CD4-positive, alpha-beta T cell treated with Interleukin-4 for 4 hours (primary cell): ENCODE measurements at places on chromosomes 12 and 14.

- peak; percentile 75 for DNase-seq
Observed at GRCh38 chr12:121773011-121773777, 20.3 kb downstream of the RHOF start.

DNA sequence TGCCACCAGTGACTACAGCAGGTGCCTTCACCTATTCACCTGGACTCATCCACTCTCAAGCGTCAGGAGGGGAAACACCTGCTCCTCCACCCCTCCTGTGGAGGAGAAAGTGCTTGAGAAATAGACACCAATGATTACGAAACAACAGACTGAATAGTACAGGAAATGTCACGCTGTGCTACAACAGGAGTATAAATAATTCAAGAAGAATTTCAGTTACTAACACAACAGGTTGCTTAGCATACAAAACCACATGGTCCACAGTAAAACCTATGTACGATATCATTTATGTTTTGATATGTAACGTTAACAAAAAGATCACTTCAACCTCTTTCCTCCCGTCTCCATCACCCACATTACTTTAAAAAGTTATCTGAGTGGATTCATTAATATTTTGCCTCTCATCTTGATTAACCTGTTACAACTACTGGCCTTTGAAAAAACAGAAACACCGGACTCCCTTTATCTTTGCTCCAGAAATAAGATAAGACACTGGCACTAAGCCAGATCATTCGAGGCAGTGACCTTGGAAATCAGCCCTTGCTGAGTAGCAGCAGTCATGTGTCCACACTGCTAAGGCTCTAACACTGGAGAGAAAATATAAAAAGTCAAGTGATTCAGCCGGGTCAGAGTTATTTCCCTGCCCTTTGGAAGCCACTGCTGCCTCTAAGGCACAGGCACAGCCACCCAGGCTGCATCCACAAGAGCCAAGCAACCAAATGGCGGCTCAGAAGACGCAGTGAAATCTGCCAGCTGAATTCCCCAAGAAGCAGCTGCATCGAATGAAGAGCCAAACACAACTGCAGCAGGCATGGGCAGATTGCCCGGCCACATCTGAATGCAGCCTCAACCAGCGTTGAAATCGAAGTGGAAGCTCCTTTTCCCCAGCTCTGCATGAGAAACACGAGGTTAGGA lies 40.9 kb downstream of the NT5DC3 start:
- DNase-seq = no peak

DNA sequence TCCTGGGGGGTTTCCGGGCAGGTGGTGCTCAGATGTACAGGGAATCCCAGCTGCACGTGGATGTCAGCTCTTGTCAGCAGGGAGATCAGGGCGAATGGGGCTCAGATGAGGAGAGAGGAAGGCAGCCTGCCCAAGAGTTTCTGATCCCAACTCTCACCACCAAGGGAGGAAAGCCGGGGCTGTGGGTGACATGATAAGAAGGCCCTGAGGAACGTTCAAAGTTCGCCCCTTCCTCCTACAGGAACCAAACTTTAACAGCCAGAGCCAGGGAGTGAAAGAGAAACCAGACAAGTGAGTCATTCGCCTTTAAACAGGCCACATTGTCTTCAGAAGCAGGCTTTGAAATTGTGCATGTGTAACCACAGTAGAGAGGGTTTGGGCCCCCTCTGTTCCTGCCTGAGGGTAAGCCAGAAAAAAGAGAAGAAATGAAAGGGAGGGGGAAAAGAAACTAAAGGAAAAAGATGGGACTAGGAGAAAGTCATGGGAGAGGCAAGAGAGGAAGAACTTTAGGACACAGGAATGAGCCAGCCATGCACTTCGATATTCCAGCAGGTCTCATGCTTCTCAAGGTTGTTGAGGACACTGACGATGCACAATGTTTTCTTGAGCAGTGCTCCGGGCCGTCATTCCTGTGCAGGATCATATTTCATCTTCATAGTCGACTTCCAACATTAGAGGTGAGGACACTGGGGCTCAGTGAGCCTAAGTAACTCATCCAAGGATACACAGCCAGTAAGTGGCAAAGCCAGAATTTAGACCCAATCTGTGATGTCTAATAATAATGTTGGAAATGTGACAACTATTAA lies 691.4 kb upstream of the TBX3 start:
- no peak for DNase-seq

- DNase-seq = no peak
Observed at GRCh38 chr12:115455268-115455681, 771.3 kb upstream of the TBX3 start.

DNA sequence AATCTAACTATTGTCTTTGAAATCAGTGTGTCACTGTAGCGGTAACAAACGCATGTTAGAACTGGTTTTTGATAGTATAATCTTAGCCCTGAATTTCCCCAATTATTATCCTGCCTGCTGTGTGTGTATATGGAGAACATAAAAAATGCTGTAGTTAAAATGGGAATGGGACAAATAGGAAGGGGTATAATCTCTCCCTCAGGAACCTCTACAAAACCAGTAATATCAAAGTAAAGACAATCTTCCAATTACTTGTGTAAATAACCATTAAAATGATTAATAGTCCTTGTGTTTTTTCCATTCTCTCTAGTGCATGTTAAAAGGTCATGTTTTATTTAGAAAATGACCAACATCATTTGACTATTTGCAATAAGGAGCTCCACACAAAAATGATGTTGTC lies 200.1 kb upstream of the TMTC1 start:
- DNase-seq = no peak

DNA sequence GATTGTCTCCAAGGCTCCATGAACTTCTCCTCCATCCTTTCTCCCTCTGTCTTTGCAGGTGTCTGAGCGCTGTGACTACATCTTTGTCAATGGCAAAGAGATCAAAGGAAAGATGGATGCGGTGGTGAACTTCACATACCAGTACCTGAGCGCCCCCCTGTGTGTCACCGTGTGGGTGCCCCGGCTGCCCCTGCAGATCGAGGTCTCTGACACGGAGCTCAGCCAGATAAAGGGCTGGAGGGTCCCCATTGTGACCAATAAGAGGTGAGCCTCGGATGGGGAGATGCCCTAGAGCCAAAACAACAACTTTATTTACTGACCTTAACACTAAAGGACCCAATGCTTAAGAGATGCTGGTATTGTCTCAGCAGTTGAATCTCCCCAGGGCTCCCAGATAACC lies 130.0 kb downstream of the SLC15A4 start:
- DNase-seq = no peak

- no peak for DNase-seq
Observed at GRCh38 chr12:56878010-56878339, 56.2 kb downstream of the SDR9C7 start.

DNA sequence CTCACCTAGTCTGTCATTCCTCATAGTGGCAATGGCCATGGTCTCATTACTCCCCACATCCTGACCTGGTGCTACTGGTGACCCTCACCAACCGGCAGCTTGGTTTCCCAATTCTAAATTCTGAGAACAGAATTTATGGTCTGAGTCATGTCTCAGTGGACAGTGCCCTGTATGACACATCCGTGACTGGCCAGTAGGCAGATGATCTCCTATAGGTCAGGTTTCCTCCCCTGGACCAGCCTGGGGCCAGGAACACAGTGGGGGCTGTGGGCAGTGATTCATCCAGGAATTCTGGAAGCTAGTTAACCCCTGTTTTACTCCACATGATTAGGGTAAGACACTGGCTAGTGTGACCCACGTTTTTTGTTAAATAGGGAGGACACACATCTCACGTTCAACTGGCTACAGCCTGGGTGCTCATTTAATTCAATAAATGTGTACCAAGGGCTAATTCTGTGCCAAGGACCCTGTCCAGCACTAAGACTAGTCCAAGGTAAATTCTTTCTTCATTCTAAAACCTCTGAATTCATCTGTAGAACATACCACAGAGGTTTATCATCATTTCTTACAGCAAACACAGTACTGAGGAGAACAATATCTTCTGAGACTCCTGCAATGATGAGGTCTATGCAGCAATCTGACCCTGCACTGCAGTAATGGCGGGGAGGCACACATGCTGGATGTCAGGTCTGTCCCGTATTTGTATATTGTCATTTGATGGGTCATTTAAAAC lies 249.6 kb upstream of the TBX3 start:
- no peak for DNase-seq

GRCh38 chr12:122312926-122313325 lies 46.6 kb upstream of the VPS33A start:
- DNase-seq = no peak

DNA sequence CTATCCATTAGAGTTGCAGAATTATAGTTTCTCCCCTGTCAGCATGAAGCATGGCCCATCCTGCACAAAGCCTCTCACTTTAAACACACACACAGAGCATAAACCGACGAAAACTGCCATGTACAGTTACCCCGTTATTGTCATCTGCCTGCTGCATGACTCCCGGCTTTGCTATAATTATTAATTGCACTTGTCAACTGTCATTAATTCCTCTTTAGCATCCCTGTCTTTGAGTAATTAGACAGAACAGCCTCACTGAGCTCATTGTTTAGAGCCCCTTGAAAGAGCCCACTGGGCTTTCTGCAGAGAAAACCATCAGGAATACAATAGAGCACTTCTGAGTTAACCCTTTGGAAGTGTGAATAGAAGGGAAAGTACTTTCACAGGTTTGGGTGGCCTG lies 307.2 kb upstream of the SOX5 start:
- no peak for DNase-seq

- peak; percentile 46 for DNase-seq
Observed at GRCh38 chr12:22684140-22685118, 59.5 kb downstream of the ETNK1 start.

DNA sequence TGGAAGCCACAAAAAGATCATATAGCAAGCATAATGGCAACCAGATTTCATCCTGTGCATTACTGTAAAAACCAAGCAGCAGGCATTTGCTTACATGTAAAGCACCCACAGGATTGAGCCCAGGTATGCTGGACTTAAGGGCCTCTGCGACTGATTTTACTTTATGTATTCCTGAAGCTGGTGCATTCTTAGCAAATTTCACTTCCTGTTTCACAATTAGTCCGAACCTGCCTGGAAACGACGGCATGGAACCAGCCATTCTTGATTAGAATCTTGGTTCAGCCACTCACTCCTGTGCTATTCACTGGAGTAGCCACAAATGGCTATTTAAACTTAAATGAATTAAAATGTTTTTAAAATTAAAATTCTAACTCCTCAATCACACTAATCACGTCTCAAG lies 239.2 kb downstream of the NUAK1 start:
- DNase-seq = no peak

DNA sequence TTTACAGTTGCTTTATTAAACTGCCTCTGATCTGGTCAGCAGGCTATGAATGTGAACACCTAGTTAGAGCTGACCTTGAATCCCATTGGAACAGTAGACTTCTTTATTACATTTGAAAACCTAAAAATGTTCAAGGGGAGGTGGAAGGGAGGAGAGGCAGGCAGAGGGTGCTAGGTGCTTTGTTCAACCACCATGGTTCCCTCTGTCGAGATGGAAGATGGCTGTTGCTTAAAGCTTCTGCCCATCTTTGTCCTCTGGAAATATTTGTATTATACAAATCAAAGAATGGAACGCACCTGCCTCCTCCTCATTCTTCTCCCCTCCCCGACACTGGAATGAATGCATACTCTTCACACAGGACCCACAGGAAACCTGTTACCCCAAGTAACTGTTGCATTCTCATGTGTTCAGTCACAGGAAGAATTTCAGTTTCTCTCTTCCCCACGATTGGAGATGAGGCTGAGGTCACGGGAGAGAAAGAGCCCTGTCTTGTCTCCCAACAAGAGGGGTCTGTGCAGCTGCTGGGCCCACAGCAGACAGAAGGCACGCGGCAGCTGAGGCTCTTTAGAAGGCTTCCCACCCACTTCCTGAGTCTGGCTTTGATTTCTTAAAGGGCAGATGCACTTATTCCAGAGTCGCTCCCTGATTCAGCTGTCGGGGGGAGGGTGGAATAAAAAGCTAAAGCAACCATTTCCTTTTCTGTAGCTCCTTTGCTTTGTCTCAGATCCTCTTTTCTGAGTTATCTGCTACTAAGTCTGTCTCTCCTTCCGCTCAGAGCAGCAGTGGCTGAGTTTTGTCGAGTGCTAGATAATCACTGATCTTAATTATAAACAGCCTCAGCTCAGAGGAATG lies 217.9 kb upstream of the BTG1 start:
- peak; percentile 65 for DNase-seq

- no peak for DNase-seq
Observed at GRCh38 chr14:34220921-34221320, 241.1 kb downstream of the SPTSSA start.

DNA sequence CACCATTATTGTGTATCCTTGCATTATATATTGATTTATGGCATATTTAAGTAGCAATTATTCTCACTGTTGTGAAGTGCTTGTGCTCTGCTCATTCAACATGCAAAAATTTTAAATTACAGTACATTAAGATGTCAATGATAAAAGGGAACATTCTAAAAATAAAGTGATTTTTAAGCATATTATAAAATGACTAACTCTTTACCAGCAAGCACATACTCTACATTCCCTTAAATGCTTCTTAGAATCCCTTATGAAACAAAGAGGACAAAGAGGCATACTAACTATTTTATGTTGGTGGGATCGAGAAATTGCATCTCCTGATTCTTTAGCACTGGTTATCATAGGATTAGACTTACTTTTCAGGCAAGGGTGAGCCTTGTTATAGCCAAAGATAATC lies 46.6 kb upstream of the ZDHHC17 start:
- DNase-seq = no peak

- no peak for DNase-seq
Observed at GRCh38 chr12:101044512-101045059, 165.5 kb downstream of the SLC5A8 start.

DNA sequence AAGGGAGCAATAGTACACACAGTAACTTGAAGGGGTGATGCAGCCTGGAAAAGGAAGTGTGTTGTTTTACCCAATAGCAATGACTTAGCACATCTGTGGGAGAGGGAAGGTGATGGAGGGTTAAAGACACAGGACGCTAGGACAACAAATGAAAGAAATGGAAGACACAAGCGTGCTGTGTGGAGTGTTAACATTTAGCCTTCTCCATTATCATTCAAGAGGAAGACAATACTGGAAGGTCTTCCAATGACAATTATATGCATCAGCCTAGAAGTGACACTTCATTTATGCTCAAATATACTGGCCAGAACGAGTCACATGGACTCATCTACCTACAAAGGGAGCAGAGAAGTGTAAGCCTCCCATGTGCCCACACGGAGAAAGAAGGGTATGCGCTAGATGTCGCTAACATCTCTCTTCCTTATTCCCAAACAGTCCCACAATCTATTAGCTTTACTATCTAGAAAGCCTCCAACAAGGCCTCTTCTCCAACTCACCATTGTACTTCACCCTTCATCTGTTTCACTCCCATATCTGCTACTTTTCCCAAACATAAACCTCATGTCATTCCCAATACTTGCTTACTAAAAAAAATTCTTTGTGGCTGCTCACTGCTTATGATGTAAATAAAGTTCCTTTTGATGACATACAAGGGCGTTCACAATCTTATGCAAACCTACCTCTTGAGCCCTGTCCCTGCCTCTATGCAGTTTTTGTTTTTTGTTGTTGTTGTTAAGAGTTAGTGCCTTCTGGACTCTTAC lies 20.3 kb downstream of the PPM1H start:
- no peak for DNase-seq

- DNase-seq = no peak
Observed at GRCh38 chr12:123943816-123944215, 28.8 kb downstream of the CCDC92 start.

- no peak for DNase-seq
Observed at GRCh38 chr12:59650588-59651228, 54.9 kb downstream of the SLC16A7 start.

- no peak for DNase-seq
Observed at GRCh38 chr14:55979096-55979495, 139.1 kb upstream of the PELI2 start.
